Thyroid gland (tissue), 4 donors: ENCODE measurements at places on chromosomes 4 and X. TPM values are rescaled to one million over a fixed set of nuclear protein-coding genes. Genes with fewer than 3 reads are reported as not detected.

DNA sequence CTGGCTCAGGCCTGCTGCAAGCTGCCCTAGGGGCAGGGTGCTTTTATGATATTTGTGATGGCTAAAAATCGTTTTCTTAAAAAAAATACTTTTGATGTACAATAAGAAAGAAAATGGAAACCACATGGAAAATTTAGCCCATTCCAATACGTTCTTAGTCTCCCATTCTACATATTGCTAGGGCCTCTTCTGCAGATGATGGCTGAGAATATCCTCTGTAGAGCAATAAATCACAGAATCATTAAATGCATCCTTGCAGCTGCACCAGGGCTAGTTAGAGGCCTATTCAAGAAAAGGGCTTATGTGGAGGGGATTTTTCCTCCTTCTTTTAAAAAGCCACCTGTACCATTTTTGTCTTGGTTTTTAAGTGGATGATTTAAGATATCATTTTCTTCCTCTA, 97.6 kb upstream of the C1GALT1C1 start:
- DNase-seq = no peak

GRCh38 chrX:77446908-77447652, at the start of gene FGF16:
Gene FGF16, plus strand, starts transcription at chrX:77447389. Its CDS starts 286 bp downstream, at chrX:77447675.
- DNase-seq = peak; percentile 29

- no peak for DNase-seq
These were observed 94.1 kb upstream of the GPR34 start for GRCh38 chrX:41594634-41595033.

DNA sequence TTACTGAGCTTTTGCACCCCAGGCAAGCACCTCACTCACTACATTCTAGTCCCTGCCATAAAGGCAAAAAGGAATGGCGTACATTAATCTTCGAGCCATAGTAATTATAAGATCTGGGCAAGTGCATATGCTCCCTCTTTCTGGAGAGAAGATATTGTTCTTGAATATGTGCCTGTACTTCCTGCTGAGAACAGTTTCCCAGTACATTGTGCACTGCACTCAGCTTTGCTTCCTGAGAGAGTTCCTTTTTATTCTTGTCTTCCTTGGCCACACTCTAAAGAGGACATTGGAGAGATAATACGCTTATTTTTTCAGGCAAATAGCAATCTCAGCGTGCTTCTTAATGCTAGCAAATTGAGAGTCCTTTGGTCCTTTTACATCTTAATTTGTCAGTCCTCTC, 909.0 kb upstream of the PCDH10 start:
- DNase-seq = no peak

Gene SSX4
- total RNA-seq = not detected

Gene TEX13A
- not detected for total RNA-seq
